ENCODE measurements at places on chromosomes 3 and 15.

- DNase-seq, result no peak
Measured at GRCh38 chr3:94127115-94127514, 64.3 kb downstream of the NSUN3 start.

- no peak for DNase-seq
Measured at GRCh38 chr3:116032176-116032575, 408.9 kb downstream of the GAP43 start.

DNA sequence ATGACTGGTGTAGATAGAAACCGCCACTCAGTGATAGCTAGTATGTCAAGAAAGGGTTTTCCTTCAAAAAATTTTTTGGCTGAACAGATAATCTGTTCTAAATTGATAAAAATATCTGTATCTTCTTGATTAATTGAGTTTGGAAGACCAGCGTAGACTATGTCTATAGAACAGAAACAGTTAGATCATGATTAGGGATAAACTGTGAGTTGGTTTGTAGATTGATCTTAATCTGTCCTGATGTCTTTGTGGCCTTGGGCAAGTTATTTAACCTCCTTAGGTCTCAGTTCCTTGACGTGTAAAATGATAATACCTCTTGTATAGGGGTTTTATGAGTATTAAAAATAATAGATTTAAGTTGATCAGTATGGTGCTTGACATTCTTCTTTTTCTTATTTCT, 4.7 kb downstream of the NFKBIZ start:
- DNase-seq, result no peak

GRCh38 chr3:60226912-60227311, 1024.3 kb downstream of the FHIT start:
- DNase-seq, result no peak

- DNase-seq, result no peak
Measured at GRCh38 chr15:63186065-63186464, 3.3 kb upstream of the RAB8B start.

- DNase-seq, result peak; percentile 61
Measured at GRCh38 chr3:163490119-163490518, 1588.2 kb downstream of the SI start.

DNA sequence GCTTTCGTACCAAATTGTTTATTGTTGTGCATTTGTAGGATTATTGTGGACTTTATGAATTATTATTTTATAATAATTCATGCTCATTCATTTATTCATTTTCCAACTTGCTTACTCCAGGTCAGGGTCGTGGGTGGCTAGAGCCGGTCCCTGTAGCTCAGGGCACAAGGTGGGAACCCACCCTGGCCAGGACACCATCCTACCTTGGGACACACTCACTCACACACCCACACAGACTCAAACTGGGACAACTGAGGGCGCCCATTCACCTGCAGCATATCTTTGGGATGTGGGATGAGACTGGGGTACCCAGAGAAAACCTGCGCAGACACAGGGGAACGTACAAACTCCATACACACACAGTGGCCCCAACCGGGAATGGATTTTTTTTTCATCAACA, 40.6 kb downstream of the SSUH2 start:
- no peak for DNase-seq

GRCh38 chr3:65128346-65128745, 440.5 kb upstream of the ADAMTS9 start:
- DNase-seq, result no peak

DNA sequence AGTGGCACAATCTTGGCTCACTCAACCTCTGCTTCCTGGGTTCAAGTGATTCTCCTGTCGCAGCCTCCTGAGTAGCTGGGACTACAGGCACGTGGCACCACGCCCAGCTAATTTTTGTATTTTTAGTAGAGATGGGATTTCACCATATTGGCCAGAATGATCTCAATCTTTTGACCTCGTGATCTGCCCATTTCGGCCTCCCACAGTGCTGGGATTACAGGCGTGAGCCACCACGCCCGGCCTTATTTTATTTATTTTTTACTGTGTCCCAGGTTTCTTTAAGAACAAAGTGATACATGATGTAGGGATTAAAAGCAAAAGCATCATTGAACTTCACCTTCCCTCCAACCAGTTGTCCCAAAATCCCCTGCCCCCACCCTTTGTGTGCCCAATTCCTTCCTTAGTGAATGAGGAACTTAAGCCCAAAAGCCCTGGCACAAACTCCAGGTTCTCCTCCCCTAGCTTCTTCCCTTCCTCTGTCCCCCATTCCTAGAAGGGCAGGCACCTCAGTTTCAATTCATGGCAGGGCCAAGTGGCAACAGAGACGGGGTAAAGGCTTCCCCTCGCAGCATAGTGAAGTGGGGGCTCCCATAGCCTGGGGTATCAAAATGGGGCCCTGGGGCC, 23.7 kb upstream of the RPN1 start:
- DNase-seq, result no peak

GRCh38 chr3:69364354-69364753, 21.5 kb downstream of the FRMD4B start:
- DNase-seq, result no peak

DNA sequence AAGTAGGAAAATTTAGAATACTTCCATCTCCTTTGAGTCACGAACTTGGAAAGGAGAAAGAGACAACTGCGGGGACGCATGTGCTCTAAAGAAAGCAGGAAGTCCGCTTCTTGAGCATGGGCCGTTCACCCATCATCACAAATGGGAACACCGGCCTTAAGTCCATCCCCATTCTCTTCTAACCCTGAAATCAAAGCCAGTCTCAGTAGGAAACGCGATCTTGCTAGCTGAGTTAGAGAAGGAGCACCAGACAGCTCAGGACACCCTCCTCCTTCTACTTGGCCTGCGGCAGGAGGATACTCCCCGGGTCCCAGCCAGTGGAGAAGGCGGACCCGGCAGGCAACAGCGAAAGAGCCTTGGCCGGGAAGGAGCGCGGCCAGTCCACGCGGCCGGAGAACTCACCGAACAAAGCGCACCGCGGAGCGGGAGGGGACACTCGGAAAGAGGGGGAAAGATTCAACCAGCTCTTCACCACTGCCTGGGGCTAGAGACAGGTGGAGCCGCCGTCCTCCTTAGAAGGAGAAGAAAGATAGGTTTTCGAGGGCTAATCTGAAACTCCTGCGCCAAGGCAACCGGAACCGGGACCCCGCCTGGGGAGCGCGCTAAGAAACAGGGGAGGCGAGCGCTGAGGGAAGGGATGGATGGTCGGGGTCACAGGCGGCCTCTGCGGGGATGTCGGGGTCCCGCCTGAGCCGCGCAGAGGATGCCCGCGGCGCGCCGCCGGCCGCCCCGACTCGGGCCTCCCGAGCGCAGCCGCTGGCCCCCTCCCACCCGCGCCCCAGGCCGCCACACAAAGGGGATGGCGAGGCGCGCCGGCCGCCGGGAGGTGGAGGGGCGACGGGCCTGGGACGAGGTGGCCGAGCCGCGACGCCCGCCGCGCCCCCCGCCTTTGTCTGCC, 818 bp downstream of the SLC4A7 start:
- peak; percentile 82 for DNase-seq

DNA sequence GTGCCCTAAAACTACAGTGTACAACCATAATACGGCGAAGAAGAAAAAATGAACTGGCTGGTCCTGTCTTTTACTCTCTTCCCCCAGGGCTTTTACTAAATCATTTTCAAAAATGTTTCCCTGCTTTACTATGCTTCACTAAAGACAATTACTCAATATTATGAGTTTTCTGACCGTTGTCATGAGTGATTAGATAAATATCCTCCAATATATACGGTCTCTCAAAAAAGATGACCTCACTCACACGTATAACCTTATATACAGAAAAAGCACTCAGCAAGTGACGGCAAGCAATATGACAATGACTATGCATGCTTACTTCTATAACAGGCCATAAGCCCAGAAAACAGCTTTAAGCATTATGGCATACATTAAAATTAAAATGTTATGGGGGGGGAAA, 60.5 kb downstream of the TBL1XR1 start:
- no peak for DNase-seq

DNA sequence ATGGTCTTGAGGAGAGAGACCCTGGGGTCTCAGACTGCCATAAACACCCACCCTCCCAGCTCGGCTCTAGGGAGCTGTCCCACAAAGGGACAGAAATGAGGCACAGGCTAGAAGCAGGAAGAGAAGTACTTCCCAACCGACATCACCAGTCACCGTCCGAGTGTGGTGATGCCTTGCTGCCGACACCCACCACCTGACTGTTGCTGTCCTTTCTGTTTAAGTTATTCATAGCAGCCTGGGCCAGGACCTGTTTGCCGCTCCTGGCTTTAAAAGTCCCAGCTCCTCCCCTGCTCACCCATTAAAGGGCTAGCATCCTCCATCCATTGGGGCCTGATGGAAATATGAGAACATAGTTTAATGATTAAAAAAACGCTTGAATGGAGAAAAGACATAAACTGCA, 13.2 kb upstream of the SPG11 start:
- DNase-seq, result no peak

DNA sequence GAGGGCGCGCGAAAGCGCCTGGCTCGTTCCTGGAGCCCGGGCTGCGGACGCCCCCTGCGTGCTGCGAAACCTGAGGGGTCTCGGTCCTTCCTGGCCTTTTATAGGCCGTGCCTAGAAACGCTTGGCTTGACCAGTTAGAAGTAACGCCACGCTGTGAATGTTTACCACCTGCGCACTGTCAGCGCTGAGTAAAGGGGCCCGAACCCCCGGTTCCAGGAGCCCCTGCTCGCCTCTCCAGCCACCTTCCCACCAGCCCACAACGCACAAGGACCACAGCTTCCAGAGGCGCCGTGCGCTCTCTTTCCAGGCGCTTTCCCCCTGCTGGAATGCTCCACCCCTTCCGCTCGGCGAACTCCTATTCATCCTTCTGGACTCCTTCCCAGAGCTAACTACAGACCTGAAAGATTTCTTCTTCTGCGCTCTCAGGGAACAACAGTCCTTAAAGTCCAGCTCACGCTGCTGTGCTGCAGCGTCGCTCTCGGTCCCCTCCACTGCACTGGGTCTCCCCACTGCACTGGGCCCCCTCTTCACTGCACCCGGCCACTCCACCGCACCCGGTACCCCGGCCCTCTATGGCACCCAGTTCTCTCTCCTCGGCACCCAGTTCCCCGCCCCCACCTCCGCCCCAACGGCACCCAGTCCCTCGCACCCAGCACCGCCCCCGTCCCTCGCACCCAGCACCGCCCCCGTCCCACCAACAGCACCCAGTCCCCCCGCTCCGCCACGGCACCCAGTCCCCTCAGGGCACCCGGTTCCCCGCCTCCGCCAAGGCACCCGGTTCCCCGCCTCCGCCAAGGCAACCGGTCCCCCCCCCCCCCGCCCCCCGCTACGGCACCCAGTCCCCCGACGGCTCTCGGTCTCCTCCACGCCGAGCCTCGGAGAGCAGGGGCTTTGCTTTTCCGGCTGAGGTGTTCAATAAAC, 69.8 kb downstream of the SQOR start:
- DNase-seq, result no peak

DNA sequence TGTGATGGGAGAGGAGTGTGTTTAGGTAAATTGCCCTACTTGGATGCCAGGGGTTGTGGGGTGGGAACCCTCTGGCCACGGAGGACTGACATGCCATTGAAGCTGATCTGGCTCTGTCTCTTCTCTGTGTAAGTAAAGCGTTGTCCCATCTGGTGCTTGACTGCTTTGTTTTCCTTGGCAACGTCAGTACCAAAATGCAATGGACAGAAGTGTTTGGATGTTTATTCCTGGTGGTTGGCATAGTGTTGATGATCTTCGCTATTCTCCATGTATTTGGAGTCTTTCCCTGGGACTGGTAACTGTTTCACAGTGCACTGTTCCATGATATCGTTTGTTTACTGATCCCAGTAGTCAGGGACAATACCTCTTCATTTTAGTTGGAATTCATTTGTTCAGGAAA, 130.5 kb upstream of the MCTP2 start:
- DNase-seq, result no peak

DNA sequence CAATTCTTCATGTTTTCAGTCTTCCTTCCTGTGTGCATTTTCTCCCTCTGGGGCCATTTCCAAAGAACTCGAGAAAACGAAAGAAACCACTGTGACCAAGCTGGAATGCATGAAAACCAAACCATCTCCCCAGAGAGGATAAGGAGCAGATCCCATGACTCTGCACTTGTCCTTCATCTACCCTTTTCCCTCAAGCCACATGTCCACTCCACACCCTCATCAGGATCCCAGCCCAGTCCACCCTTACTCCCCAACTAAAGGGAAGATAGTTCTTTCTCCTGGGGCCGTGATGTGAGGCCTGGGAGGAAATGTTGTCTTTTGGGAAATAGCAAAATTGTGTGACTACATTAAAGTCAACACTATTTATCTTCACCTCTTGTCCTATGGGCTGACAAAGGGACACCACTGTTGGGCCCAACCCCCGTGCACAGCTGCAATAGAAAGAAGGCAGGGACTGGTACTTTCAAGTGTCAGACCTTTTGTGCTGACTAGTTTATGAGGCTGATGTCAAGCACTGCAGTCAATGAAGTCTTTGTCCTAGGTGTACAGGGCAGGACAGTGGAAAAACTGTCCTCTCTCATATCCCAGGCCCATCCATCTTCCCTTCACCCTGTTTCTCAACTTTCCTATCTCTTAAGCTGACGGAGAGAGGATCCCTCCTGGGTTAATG, 487.1 kb upstream of the NR2F2 start:
- no peak for DNase-seq

- no peak for DNase-seq
Measured at GRCh38 chr15:61712129-61712759, 348.0 kb downstream of the VPS13C start.

DNA sequence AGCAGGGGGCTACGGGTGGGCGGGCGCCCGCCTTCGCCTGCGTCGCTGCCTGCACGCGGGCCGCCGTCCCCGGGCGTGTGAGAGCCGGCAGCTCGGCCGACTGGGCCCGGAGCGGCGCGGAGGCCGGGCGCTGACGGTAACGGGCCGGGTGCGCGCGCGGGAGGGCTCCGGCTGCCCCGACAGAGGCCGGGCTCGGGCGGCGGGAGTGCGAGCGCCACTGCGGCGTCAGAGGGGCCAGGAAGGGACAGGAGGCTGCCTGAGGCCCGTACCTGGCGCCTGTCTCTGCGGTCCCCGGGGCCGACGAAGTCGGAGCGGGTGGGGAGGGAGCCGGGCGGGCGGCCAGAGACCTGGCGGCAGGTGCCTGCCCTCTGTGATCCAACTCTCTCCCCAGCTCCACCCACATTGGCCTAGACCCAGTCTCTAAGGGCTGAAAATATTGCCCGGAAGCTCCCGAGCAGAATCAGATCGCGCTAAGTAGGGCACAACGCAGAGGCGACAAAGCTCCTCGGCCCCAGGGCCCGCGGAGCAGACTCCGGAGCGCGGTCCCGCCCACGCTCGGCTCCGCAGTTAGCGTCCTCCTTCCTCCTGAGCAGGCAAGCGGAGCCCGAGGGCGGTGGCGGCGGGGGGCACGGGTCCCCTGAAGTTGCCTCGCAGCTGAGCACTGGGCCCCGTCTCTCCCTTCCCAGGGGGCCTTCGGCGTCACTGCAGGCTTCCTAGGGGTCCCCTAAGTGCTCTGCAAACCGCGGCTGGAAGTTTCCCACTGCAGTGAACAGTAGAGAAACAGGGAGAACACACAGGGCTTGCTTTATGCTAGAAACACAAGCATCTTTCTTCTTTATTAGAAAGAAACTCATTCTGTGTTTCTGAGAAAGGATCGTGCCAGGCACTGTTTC, at the start of gene MAN2A2:
Gene MAN2A2, plus strand, starts transcription at position 463 of the 893 bp plus-strand sequence. CDS start 906 bp downstream, outside the sequence.
- DNase-seq, result peak; percentile 92

DNA sequence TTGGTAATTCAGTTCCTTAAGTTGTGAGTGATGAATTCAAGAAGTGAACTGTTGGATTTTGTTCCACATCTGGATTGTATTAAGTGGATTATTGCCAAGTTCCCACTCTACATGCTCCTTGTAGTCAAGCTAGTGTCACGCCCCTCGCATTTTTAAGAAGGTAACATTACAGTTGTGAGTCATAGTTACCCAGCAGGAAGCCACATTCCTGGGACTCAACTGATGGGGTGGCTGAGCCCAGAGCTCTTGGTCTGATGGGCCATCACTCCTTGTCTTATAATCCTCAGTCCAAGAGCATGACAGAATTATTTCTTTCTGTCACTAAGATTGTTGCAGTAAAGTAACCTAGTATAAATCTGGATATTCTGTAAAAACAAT, 102.7 kb downstream of the PTPRG start:
- DNase-seq, result no peak

Data from NB4 (cell line).